Keratinocyte (primary cell): ENCODE measurements at places on chromosomes 7 and 10.
A peak's percentile ranks its signal among the peaks of the same experiment; 100 is the strongest.

DNA sequence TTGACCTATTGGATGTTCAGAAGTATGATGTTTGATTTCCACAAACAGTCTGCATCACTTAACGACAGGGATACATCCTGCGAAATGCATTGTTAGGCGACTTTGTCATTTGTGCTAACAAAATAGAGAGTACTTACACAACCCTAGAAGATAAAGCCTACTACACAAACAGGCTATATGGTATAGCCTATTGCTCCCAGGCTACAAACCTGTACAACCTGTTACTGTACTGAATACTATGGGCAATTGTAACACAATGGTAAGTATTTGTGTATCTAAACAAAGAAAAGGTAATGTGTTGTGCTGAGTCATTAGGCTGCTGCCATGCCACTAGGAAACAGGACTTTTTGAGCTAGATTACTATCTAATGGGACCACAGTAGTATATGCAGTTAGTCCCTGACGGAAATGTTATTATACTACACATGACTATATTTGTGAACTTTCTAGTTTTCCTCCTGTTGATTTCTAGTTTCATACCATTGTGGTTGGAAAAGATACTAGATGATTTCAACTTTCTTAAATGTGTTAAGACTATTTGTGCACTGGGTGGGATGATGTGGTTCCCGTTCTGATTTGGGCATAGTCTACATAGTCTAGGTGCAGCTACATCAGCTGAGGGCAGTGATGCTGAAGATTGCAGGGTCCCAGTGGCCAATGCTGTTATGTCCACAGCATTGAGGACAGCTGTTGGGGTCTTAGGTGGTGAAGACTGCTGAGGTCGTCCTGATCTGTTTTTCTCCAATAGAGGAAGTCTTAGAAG, 161.7 kb downstream of the HTR7 start:
- no peak for DNase-seq

DNA sequence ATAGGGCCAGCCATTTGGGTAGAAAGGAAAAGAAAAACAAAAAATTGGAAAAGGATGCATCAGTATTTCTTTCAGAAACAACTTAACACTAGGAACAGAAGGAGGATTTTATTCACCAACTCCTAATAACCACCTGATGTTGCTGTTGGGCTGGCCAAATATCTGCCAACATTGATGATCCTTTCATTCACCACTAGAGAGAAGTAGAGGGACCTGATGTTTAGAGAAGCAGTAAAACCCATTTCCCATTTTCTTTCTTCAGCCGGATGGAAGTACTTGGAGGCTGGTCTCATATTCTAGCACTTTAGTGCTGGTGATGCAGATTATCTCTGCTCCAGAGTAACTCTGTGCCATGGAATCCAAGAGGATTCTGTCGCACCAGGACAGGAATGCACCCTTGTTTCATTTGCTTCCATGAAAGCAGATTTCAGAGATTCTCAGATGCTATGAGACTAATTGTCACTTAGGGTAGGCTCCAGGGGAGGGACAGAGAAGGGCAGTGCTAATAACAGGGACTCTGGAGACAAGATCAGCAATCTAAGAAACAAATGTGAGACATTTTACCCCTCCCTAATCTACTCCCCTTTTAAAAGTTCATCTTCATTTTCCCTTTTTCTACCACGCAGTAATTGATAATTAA, 3.1 kb downstream of the KLLN start:
- DNase-seq = no peak

DNA sequence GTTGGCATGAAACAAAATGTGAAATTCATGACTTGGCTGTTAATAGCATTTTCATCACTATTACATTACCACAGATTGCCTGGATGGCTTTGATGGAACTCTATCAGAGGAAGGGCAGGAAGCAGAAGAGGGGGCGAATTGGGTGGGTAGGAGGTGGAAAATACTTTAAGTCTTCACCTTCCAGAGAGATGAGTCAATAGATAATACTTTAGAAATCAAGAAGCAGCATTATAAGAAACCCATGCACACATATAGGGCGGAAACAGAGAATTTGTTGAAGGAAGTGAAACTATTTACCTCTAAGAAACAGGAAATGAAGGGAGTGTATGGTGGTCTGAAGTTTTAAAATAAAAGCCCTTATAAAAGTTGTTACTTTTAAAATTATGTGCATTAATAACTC, 152.1 kb upstream of the TARP start:
- no peak for DNase-seq

DNA sequence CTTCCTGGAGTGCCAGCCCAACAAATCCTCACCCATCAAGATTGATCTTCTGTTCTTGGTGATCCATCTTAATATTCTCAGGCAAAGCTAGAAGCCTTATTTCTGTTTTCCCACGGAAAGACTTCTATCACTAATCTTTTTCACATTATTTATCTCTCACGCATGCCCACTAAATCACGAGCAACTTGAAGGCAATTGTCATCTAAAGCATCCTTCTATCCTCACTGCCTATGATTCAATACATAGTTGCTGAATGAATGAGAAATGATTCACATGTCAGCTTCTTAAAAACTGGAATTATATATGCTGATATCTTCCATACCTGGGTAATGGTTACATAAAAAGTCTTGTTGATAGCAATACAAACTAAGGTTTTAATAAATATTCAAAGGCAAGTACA, 12.6 kb upstream of the COL1A2 start:
- DNase-seq = no peak

DNA sequence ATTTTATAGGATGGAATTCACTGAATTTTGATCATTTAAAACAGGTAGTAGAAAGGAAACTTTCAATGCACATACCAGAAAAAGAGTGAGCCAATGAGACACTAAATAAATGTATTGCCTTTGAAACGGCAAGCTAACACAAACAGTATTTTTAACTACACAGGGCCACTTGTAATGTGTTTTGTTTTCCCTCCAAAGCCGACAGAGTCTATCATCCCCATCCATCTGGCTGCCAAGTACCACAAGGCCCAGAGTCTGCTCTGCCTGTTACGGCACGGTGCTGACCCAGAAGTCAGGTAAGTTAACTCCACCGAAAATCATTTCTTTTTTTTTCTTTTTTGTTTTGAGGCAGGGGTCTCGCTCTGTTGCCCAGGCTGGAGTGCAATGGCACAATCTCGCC, 1.5 kb downstream of the ANKRD61 start:
- no peak for DNase-seq

DNA sequence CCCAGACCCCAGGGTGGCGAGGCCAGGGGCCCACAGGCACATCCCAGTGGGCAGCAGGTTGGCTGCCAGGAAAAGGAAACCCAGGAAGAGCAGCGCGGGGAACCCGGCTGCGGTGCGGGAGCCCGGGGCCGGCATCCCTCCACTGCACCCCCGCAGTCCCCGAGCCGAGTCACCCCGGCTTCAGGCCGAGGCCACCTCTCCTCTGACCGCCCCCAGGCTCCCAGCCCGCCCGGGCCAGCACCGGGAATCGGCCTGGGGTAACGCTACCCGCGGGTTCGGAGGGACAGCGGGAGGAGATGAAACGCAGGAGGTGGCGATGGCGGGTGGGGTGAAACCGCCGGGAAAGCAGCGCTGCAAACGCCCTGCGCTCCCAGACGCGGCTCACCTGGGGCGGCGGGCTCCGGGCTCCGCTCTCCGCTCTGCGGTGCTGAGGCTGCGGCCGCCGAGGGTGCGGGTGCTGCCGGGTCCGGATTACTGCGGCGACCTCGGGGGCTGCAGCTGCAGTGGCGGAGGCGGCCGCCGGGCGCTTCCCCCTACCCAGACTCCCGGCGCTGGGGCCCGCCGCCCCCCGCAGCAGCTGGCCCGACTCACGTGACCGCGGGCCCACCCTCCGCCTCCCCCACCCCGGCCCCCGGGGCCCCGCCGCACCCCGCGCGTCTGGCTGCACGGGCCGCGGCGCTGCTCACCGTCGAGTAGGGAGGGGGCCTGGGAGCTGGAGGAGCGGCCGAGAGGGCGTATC, at the start of gene SCRN1:
SCRN1 (minus strand) TSS at position 545 of the 739 bp plus-strand sequence. CDS start 20,734 bp downstream, outside the sequence.
- DNase-seq = no peak

- no peak for DNase-seq
Observed at GRCh38 chr10:112842832-112843360, 107.2 kb upstream of the TCF7L2 start.

GRCh38 chr7:75937958-75938786, 23.2 kb downstream of the POR start:
- no peak for DNase-seq

- no peak for DNase-seq
Observed at GRCh38 chr10:34219753-34220548, 595.1 kb downstream of the PARD3 start.

DNA sequence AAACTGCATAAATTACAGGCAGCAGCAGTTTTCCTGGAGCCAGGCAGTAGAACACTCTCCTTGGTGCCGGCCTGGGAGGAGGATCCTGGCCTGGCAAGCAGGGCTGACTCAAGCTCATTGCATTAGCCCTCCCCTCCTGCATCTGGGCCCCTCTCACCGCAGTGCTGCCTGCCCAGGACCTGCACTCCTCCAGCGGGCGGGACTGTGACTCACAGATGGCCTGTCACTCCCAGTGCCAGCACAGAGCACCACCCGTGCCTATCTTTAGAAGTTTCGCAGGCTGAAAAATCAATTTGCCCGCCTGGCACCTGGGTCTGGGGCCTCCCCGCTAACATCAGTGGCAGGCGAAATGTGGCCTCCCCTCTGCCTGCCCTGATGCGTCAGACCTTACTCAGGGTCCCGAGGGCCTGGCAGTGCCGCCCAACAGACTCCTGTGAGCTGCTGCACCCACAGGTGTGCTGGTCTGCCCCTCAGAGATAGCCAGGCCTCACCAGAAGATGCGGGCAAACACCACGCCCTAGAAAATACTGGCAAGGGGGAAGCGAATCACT, 123.8 kb downstream of the KCNMA1 start:
- DNase-seq = peak; percentile 91

- no peak for DNase-seq
Observed at GRCh38 chr7:22295402-22296264, 61.3 kb downstream of the RAPGEF5 start.

- DNase-seq = no peak
Observed at GRCh38 chr10:128642502-128642901, 516.3 kb upstream of the MKI67 start.

DNA sequence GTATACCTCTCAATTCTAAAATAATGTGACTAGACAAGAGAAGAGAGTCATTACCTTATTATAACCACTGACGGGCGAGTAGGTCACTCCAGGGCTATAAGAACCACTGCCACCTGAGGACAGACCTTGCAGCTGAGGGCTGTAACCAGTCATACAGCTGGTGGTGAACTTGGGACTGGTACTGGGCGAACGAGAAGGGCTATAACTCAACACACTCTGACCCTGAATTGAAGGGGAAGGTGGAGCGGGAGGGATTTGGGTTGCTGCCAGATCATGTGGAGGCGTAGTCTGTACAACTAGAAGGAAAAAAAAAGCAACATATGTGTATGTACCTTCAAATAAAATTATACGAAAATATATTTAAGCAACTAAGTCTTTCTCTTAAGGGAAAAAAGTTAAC, 3.4 kb downstream of the TMEM209 start:
- DNase-seq = no peak

- DNase-seq = no peak
Observed at GRCh38 chr7:30933124-30933974, 21.7 kb downstream of the AQP1 start.

DNA sequence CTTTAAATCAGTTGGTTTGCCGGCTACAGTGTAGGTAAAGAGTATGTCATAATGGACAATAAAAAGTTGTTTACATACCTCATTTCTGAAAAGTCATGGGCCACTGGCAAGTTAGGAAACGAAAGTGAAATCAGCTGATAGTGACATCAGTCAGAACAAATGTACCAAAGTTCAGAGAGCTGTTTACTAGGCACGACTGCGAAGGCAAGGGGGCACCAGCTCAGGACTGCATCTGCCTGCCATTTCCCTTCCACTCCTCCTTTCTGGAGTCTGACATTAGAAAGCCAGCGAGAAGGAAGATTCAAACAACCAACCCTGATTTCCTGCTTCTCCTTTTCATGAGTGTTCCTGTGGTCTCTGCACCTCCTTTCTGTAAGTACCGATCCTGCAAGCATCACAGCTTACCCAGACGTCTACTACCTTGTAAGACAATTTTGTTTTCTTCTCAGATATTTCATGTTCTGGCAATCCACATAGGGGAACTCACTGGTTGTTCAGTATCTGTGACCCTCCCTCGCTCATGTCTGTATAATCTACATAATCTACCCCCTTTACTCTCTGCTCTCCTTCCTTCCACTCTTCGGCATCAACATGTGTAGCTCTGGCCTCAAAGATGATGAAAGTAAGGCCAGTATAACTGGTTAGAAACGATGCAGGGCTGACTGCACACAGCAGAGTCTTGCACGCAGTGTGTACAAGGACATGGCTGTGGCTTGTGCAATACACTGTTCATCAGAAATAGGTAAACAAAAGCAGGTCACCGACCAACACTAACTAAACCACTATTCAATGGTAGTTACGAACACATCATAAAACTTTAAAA, at the start of gene TMEM140:
TMEM140 (plus strand) TSS at position 174 of the 823 bp plus-strand sequence. CDS start 16,370 bp downstream, outside the sequence.
- no peak for DNase-seq

DNA sequence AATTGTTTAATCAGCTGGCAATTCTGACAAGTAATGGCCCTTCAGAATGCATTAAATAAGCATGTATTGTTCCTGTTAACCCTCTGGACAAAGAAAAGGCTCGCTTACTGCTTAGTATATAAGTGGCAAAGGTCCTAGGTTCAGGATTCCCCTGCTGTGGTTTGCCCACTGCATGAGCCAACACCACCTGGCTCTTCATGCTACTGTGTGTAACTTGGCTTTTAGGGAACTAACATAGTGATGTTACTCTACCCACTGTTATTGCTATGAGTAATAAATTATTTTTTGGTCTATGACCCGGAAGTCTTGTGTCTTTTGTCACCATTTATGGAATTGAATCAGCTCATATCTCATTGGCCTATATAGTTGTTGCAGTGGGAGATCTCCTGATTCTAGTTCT, 791.7 kb upstream of the PHF14 start:
- DNase-seq = no peak

- no peak for DNase-seq
Observed at GRCh38 chr7:117759950-117760640, 113.1 kb downstream of the CTTNBP2 start.

DNA sequence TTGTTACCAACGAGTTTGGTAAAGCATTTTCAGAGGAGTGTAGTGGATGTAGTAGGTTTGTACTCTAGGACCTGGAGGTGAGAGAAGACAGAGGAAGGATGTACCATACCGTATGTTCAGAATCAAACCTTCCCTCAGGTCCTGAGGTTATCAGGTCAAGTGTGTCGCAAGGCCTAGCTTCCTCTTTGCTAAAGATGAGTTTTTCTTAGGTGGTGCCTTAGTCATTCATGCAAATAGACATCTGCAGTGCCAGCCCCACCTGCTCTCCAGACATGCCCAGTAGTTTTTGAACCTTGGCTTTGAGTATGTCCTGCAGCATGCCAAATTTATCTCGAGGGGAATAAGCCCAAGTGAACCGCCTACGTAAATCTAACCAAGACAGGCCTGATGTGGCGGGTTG, 71.3 kb downstream of the HDAC9 start:
- DNase-seq = no peak

GRCh38 chr7:3397324-3397723, 96.3 kb downstream of the SDK1 start:
- no peak for DNase-seq

GRCh38 chr10:102299873-102300272, 54.5 kb downstream of the GBF1 start:
- DNase-seq = no peak

GRCh38 chr7:116918704-116919103, 34.6 kb upstream of the ST7 start:
- no peak for DNase-seq
